ENCODE measurements at places on chromosomes 6 and 20.
A peak's percentile ranks its signal among the peaks of the same experiment; 100 is the strongest.

DNA sequence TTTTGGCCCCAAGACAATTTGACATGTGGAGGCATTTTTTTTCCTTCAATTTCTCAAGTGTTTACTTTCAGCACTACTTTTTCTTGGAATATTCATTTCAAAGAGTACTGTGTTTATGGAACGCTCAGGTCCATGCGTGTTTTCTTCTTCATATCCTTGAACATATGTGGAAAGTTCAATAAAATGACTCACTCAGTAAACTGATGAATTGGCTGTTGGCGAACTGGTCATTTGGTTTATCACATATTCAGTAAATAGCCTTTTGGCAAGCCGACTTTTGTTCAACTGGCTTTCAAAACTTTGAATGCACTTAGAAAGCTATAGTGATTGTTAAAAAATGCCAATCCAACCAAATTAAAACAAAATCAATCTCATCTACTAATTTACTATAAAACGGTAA lies 964.6 kb upstream of the SLC35B3 start:
- no peak for DNase-seq

GRCh38 chr20:39800111-39800510 lies 838.0 kb downstream of the DHX35 start:
- DNase-seq, result no peak

DNA sequence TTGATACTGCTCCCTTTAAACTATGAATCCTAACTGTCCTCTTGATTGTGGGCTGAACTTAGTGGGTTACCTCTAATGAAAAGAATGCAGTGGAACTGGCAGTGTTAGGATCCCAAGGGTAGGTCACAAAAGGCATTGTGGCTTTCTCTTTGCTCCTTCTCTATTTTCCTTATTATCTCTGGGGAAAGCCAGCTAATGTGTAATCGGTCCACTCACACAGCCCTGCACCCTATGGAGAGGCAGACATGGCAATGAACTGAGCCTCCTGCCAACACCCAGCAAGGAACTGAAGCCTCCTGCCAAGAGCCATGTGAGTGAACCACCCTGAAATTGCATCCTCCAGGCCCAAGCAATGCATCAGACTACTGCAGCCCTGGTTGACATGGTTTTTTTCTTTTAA lies 24.6 kb upstream of the ZNF133 start:
- DNase-seq, result peak; percentile 12

- DNase-seq, result peak; percentile 45
These were observed 871.5 kb downstream of the QKI start for GRCh38 chr6:164286011-164286410.

- no peak for DNase-seq
These were observed 37.1 kb upstream of the B4GALT5 start for GRCh38 chr20:49750611-49751396.

DNA sequence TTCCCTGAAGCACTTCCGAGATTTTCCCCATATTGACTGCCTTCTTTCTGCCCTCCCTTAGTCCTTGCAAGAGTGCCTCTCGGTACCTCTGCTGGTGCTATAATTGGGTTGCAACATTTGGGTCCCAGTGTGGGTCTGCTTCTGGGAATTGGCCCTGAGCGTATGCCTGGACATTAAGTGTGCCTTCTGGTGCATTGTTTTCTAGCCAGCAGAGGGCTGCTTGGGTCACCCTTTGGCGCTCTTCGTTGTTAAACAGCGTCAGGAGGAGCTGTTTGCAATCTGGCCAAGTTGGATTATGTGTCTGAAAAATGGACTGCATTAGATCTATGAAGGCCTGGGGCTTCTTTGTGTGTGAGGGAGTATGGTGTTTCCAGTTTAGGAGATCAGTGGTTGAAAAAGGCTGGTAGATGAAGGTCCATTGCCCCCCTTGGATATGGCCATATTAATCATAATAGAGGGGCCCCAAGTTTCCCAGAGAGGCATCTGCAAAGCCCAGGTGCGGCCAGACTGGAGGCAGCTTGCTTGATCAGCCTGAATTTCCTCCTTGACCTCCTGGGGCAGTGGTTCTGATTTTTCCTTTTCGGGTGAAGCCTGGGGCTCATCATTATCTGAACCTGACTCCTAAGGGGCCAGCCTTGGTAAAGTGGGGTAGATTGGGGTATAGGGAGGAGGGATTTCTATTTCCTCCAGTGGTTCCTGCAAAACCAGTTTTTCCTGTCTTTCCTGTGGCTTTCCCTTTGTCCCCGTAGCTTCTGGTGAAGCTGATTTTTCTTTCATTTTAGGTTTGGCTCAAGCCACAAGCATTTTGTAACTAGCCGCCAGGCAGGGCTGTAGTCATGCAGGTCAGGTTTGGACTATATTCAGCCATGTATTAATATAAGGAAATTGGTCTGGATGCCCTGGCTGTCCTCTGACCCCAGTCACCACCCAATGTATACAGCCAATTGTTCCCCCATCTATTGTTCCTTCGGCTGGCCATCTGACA lies 85.4 kb upstream of the GPR6 start:
- DNase-seq, result peak; percentile 90

DNA sequence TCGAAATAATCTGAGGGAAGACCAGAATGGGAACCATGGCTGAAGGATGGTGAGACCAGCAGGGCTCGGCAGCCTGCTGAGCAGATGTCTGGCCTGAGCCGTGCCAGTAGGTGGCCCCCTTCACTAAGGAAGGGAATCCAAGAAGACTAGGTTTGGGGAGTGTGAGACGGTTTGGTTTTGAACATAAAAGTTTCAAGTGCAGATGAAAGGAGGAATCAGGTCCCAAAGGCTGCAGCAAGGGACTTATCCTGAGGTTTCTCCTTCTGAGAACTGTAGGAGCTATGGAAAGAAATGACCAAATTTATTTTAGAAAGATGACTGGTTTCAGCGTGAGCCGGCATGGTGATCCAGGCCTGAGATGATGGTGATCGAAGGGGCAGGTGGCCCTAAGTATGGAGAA lies 4.6 kb upstream of the OSER1 start:
- peak; percentile 41 for DNase-seq

- no peak for DNase-seq
These were observed 1643.9 kb downstream of the HACE1 start for GRCh38 chr6:103215847-103216246.

GRCh38 chr6:10411971-10412460 lies 2.9 kb downstream of the TFAP2A start:
- peak; percentile 73 for DNase-seq

Measured in NCI-H345 (cell line).